Fibroblast of villous mesenchyme (primary cell): ENCODE measurements at places on chromosomes 4 and X. TPM values are rescaled to one million over a fixed set of nuclear protein-coding genes. Genes with fewer than 3 reads are reported as not detected.

CFI gene
- 17.3 and 18.4 TPM in 2 replicates for total RNA-seq

LONRF3 gene
- total RNA-seq, result 0.43 TPM in 1 of 2 replicates, not detected in the other

CXXC4 gene
- total RNA-seq, result 0.32 and 0.43 TPM in 2 replicates

PAGE2 gene
- not detected in 2 replicates for total RNA-seq

EMD gene
- 34.5 and 35.1 TPM in 2 replicates for total RNA-seq

RIBC1 gene
- 0.32 and 0.43 TPM in 2 replicates for total RNA-seq

ABLIM2 gene
- under 0.01 TPM in 1 of 2 replicates, not detected in the other for total RNA-seq

P2RY8 gene
- total RNA-seq, result not detected in 2 replicates

CAPN6 gene
- total RNA-seq, result 0.97 and 1.3 TPM in 2 replicates

USP51 gene
- 2.6 and 3.5 TPM in 2 replicates for total RNA-seq

OCIAD1 gene
- total RNA-seq, result 81.5 and 123 TPM in 2 replicates

C4orf17 gene
- total RNA-seq, result not detected in 2 replicates

LDB2 gene
- total RNA-seq, result 19.9 and 24.2 TPM in 2 replicates

GPC4 gene
- 0.86 and 2.3 TPM in 2 replicates for total RNA-seq

CTAG1B gene
- total RNA-seq, result not detected in 2 replicates

IL9R gene
- not detected in 2 replicates for total RNA-seq

ADH1B gene
- 0.32 and 0.43 TPM in 2 replicates for total RNA-seq

FAM241A gene
- total RNA-seq, result 1.3 and 1.6 TPM in 2 replicates

PDK3 gene
- 3.9 and 4.5 TPM in 2 replicates for total RNA-seq

KCND1 gene
- 0.32 and 2.6 TPM in 2 replicates for total RNA-seq

DIPK2B gene
- total RNA-seq, result under 0.01 TPM in 1 of 2 replicates, not detected in the other

MAGED4 gene
- 34.5 and 50.5 TPM in 2 replicates for total RNA-seq

UBE2K gene
- 14.8 and 19.0 TPM in 2 replicates for total RNA-seq

PSAPL1 gene
- total RNA-seq, result not detected in 2 replicates

RAI2 gene
- not detected in 2 replicates for total RNA-seq

ODAM gene
- total RNA-seq, result not detected in 2 replicates

SH3BGRL gene
- 62.2 and 74.7 TPM in 2 replicates for total RNA-seq

LNX1 gene
- total RNA-seq, result 0.43 and 1.3 TPM in 2 replicates

NCAPG gene
- total RNA-seq, result 17.4 and 32.8 TPM in 2 replicates

CYBB gene
- total RNA-seq, result under 0.01 and 0.32 TPM in 2 replicates

GPR173 gene
- total RNA-seq, result 3.5 and 3.9 TPM in 2 replicates

ALB gene
- not detected in 2 replicates for total RNA-seq
